Fibroblast of pulmonary artery (primary cell): ENCODE measurements at places on chromosomes 1 and 21.

DNA sequence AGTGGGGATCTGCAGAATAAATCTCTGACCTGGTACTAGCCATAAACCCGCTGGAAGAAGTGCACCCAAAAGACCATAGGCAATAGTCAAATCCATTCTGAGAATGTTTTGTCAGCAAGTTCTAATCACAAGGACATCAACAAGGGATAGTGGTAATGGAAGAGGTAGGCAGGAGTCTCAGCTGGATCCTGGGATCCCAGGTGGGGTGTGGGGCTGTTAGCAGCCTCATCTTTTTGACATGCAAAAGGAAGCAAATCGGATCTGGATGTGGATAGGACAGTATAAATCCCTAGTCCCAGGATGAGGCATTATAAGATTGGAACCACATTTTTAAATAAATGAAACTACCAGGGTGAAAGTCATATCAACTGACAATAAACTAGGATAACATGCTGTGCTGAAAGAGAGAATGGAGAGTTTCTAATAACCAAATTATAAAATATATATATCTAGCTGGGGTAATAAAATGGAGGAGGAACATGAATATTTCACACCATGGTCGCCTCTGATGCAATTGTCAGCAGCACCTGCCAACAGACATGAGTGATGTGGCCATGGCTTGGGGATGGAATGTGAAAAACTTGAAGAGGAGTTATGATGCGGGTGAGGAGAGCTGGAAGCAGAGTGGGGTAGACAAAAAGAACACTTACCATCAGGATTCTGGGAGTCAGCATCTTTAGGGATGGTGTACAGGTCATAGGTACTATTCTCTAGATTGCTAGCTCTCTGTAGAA lies 23.7 kb upstream of the PEX19 start:
- peak; percentile 18 for DNase-seq

DNA sequence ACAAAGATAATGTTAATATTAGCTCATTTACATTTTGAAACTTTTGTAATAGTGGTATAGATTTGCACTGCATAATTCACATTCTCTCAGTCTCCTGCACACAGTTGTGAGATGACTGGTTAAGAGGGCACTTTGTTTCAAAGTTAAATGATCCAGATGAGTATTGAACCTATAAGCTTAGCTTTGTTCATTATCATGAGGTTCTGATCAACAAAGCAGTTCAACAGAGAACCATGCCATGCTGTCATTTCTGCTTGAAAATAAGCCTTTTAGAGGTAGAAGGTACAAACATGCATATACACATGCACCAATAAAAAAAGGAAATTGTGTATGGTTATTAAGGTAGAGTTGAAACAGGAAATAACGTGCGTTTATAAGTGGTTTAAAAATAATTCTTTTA lies 4.8 kb downstream of the RAP1A start:
- no peak for DNase-seq

DNA sequence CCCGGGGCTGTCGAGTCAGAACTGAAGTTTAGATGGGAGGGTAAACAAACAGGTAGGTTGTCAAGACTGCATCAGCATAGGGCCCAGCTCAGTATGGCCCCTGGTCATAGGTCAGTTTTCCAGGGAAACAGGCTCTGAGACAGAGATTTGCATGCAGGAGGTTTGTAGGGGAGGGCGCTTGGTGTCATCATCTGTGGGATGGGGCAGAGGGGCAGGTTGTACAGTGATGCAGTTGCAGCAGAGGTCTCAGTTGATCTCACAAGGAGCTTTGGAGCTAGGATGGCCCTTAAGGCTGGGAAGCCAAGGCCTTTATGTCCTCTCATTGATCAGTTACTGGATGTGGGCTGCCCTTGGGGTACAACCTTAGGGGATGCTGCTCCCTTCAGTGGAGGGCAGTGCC lies 38.5 kb upstream of the KCNA10 start:
- DNase-seq, result no peak

DNA sequence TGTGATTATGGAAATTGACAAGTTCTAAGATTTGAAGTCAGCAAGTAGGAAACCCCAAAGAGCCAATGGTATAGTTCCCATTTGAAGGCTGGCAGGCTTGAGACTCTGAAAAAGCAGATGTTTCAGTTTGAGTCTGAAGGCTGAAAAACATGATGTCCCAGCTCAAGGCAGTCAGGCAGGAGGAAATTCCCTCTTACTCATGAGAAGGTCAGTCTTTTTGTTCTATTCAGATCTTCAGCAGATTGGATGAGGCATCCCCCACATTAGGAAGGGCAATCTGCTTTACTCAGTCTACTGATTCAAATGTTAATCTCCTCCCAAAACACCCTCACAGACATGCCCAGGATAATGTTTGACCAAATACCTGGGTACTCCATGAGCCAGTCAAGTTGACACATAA lies 372.5 kb upstream of the ST6GALNAC5 start:
- DNase-seq, result peak; percentile 65
